ENCODE measurements at places on chromosomes 1 and 21.

GRCh38 chr1:70855203-70855602, 192.4 kb downstream of the PTGER3 start:
- no peak for DNase-seq

DNA sequence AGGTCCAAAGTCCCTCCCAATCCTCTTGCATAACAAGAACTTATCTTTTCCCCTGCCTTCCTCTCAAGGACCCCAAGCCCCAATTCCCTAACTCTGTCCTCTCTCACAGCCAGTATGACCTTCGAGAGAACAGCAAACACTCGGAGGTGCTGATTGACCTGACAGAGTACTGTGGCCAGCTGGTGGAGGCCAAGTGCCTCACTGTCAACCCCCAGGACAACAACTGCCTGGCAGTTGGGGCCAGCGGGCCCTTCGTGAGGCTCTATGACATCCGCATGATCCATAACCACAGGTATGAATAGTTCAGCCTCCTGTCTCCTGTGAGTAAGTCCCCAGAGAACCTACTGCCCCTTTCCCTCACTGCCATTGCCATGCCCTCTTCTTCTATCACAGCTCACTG, 29.9 kb upstream of the TMEM222 start:
- no peak for DNase-seq

- no peak for DNase-seq
Observed at GRCh38 chr1:155297384-155297783, 3.9 kb downstream of the PKLR start.

- DNase-seq, result peak; percentile 82
Observed at GRCh38 chr1:121558514-121558913, 373.7 kb downstream of the SRGAP2C start.

GRCh38 chr1:197393105-197393504, 125.1 kb downstream of the CRB1 start:
- DNase-seq, result no peak

DNA sequence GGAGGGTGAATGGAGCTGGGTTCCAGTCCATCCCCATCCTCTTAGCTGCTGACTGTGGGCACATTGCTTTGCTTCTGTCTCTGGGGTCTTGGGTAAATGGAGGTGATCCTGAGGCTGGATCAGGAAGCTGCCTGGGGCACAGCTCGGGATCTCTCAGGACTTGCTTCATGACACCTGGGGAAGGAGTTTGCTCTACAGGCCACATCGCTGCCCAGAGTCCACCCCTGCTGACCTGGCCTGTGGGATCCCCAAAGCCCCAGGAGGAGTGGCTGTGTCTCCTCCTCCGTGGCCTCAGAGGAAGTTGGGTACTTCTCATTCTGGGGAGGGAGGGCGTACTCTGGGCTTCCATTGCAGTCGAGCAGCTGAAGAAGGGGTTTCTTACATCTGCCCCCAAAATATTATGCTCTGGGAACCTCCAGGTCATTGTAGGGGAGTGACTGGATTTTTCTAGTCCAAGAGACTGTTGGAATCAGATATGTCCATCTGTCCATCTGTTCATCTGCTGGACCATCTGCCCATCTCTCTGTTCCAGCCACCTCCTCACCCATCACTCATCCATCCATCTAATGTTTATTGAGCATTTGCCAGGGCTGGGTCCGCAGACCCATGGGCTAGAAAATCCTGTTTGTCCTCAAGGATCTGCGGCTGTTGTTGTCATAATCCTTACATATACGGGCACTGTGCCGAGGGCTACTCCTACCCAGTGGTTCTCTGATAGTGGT, 45.9 kb downstream of the ARHGEF10L start:
- no peak for DNase-seq

- DNase-seq, result no peak
Observed at GRCh38 chr21:25578056-25578961, 29.0 kb downstream of the MRPL39 start.

DNA sequence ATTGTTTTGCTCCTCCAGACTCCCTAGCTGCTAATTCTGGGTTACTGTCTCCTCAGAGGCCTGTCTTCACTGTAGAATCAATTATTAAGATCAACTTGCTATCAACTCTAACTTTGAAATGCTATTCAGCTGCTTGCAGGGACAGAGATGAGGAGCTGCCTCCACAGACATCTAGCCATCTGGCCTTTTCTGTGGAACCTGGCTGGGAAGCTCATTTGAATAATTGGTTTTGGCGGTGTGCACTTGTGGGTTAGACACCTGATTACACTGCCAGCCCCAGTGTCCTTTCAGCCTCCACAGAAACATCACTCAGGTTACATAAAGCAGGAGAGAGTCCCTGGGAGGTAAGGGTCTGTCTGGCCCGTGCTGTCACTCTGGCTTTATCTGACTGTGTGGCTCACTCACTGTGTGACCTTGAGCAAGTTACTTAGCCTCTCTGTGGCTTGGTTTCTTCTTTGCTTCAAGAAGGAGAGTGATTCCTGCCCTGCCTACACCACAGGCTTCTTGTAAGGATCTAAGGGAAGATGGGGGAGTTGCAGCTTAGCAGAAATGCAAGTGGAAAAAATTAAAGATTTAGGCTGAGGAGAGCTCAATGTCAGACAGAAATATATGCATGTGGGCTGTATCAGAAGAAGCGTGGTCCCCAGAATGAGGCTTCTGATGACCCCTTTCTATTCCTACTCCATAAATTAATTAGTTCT, 131.6 kb downstream of the BEND5 start:
- DNase-seq, result no peak

DNA sequence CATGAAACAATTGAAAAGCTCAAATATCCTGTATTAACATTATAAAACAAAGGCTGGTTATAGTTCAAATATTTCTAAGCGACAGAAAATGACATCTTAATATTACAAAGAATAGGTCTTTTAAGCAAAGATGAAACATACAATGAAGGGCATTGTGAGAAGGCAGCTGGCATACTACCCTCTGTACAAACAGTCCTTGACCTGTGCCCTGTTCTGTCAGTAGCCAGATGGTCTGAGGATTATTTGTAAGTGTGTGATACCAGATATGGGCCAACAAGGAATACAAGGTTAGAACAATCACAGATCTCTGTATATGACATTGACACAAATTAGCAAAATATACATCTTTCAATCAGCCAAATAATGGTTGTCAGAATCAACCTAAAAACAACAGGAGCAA, 1350.4 kb downstream of the AMY1C start:
- DNase-seq, result no peak

DNA sequence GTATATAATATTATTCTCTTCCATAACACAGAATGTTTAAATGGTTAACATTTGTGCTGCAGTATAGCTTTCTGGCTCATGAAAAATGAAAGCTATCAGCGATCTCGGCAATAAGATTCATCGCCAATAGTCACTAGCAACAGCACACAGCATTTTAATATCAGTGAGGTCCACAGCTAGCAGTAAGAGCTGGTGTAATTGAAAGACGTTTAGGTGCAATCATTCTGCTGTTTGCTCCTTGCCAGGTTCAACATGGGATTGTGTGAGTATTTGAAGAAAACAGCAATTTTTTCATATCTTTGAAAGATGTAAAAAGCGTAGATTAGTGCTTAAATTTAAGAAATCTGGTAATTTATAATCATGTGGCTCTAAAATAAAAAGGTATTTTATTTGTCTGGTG, 20.1 kb downstream of the PRKACB start:
- no peak for DNase-seq

DNA sequence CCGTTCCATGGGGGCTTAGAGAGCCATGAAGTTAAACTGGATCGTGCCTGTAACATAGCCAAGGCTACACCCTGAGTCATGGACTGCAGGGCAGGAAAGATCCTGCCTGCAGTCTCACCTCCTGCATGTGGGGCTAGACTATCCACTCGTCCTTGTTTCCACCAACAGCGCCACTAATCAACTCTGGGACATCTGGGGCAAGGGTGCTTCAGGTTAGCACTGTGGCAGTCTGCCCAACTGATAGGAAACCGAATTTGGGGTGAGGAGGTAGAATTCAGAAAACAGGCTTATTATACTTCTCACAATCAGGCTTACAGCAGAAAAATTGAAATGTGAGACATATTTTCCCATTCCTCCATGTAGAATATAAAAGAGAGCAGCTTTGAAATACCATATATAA, 85.2 kb upstream of the ADAM30 start:
- DNase-seq, result no peak

DNA sequence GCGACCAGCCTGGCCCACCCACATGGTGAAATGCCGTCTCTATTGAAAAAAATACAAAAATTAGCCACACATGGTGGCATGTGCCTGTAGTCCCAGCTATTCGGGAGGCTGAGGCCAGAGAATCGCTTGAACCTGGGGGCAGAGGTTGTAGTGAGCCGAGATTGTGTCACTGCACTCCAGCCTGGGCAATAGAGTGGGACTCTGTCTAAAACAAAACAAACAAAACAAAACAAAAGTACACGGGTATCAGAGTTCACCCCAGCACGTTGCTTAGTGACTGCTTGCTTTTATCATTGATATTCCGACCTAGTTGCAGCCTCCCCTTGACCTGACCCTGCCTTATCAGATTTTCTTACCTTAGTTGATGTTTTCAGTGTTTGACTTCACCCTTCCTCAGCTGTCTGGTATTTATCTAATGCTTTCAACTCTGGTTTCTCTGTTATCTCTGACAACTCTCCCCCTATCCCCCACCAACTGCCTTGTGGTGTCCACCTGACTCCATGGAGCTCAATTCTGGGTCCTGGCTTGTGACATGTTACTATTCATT, 5.1 kb downstream of the TLCD4 start:
- DNase-seq, result no peak

DNA sequence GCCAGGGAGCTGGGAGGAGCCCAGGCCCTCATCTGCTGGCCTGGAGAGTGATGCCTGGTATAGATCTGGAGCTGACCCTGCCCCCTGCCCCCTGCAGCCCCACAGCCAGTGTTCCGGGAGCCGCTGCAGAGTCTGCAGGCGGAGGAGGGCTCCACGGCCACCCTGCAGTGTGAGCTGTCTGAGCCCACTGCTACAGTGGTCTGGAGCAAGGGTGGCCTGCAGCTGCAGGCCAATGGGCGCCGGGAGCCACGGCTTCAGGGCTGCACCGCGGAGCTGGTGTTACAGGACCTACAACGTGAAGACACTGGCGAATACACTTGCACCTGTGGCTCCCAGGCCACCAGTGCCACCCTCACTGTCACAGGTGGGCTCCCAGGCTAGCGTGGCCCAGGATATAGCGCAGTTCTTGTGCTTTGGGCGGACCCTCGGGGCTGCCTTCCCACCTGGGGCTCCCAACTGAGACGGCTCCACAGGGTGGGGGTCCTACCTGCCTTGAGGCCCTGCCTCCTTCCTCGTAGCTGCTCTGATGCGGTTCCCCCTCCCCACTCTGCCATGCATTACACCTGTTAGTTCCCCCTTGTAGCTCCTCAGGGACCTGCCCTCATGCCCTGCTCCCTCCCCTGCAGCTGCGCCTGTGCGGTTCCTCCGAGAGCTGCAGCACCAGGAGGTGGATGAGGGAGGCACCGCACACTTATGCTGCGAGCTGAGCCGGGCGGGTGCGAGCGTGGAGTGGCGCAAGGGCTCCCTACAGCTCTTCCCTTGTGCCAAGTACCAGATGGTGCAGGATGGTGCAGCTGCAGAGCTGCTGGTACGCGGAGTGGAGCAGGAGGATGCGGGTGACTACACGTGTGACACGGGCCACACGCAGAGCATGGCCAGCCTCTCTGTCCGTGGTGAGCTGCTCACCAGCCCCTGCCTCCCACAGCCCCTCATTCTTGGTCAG, 98.7 kb downstream of the OBSCN start:
- DNase-seq, result no peak

DNA sequence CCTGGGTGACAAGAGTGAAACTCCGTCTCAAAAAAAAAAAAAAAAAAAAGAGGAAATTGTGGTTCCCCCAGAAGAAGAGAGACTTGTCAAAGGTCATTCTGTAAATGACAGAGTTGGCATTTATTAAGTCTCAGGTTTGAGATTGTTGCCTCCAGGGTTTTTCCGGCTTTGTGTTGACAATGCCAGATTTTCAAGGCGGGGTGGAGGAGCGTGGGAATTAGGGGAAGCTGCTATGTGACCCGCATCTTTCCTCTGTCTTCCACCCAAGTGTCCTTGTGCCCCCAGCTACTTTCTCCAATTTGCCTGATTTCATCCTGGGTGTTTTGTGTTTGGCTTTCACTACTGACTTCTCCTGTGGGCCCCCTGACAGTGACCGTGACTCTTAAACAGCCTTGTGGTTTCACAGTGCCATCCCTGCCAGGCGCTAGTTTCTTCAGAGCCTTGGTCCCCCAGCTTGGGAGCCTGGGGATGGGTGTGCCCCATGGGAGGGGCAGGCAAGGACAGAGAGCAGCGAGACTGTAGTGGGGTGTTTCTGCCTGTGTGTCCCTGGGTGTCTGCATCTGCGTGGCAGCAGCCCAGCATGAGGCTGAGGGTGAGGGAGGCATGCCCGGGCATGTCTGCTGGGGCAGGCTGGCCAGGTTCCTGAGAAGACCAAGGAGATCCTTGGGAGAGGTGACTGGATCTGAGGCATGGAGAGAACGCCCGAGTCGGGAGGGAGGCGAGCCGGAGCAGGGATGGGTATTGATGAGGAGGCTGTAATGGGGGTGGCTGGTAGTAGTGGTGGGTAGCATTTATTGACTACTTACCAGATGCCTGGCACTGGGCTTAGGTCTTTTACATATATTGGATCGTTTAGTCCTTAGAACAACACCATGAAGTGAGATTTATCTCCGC, 46.3 kb downstream of the IER5 start:
- peak; percentile 68 for DNase-seq

GRCh38 chr1:160204526-160205241, 500 bp upstream of the PEA15 start:
- DNase-seq, result no peak

- DNase-seq, result no peak
Observed at GRCh38 chr1:109504974-109505373, 4.6 kb downstream of the AMIGO1 start.

- DNase-seq, result no peak
Observed at GRCh38 chr1:236103646-236104218, 38.6 kb upstream of the GPR137B start.

DNA sequence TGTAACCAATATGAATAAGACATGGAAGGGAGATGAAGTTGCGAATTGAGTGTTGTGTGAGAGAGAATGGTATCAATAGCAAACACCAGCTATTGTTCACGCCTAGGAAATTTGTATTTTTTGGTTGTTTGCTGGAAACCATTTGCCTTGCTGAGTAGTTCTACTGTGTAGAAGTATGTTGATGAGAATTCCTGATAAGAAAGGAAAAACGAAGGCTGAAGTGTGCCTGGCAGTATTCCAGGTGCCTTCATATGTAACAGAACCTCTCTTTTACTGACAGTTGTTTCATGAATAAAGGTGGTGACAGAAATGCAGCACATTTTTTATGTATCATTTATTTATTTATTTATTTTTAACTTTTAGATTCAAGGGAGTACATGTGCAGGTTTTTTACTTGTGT, 79.5 kb downstream of the SDCCAG8 start:
- DNase-seq, result no peak

GRCh38 chr1:20158358-20159070, 19.4 kb downstream of the PLA2G2F start:
- no peak for DNase-seq

DNA sequence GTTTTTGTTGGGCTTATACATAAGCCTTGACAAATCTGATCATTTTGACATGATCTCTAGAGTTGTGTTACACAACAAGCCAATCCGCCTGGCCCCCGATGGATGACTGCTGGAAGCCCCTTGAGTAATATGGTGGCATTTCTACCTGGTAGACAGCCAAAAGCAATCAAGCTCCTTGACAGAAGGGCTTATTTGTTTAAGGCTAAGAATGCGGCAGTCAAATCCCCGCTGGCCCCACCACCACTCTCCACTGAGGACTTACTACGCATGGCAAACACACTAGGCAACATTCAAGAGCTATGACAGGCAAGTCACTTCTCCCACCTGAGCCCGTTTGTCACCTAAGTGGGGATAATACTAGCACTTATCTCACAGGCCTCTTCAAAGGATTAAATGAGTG, 33.4 kb upstream of the C1orf198 start:
- DNase-seq, result no peak

Data from AG04449 (cell line).